GM04503 (cell line): ENCODE measurements at places on chromosomes 6 and 20.
A peak's percentile ranks its signal among the peaks of the same experiment; 100 is the strongest.

- no peak for DNase-seq
These were observed at the start of gene SGK1 for GRCh38 chr6:134317471-134318131. TSS of gene SGK1 (minus strand) at chr6:134318112. CDS start at chr6:134317460, 652 bp downstream.

- no peak for DNase-seq
These were observed 75.1 kb downstream of the SYNJ2 start for GRCh38 chr6:158056804-158057203.

GRCh38 chr6:100203400-100203799 is 209.4 kb upstream of the MCHR2 start:
- DNase-seq = peak; percentile 92

- DNase-seq = no peak
These were observed 17.7 kb downstream of the TPBG start for GRCh38 chr6:82381278-82381677.

DNA sequence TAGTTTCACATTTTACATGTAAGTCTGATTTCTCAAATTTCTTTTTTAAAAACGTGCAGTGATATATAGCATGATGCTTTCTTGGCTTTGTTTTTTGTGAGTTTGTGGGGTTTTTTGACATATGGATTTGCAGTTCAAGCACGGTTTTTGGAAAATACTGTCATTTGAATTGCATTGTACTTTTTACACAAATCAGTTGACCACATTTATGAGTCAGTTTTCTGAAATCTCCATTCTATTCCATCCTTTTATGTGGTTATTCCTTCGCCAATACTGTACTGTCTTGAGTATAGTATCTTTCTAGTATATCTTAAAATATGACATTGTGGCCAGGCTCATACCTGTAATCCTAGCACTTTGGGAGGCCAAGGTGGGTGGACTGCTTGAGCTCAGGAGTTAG is 890.0 kb upstream of the CITED2 start:
- DNase-seq = no peak

DNA sequence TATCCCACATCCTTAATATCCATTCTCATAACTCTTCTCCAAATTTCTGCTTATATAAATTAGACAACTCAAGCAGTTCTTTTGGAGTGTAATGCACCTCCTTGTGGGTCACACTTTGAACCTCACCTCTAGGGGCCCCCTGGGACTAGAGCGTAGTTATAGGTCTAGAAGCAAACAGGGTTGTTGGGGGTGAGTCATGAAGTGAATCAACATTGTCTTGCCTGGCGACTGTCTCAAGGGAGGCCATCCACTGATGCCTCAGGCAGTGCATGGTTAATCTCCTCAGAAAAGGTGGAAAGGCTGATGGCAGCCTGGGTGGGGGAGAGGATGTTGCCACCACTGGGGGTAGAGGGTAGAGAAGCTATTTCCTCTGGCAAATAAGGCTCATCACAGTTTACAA is 129.1 kb downstream of the TNFRSF21 start:
- DNase-seq = no peak
